AG04450 (cell line): ENCODE measurements at places on chromosomes 4 and X.

GRCh38 chr4:144178414-144178813, 37.9 kb upstream of the GYPA start:
- no peak for DNase-seq

DNA sequence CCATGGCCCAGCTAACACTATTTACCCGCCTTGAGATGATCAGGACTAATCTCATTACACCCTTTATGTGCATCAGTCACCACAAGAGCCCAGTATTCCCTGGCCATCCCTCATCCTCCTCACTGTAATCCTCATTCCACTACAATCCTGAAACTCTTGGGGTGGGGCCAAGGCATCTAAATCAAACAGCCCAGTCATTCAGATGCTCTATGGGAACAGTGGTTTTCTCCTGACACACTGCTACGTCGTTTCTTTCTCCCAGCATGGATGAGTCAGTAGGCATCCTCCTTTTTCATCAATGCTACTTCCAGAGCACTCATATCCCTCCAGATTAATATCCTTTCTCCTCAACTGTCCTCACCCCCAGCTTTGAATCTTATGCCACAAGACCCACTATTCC, 5.6 kb downstream of the SDAD1 start:
- DNase-seq = peak; percentile 72

DNA sequence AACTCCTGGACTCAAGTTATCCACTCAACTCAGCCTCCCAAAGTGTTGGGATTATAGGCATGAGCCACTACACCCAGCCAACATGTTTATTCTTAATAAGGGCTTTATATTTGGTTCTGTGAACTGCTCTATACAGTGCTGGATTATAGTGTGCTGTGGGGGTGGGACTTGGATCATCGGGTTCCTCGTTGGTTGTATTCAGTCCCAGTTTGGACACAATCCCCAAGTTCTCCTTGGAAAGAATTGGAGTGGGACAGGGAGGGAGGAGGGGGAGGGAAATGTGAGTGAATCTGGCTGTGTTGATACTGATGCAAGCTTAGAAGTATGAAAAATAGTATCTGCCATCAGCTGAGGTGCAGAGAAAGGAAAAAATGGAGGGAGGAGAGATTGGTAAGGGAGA, 121.3 kb downstream of the KIT start:
- no peak for DNase-seq

GRCh38 chr4:74527049-74527448, 82.1 kb downstream of the AREG start:
- no peak for DNase-seq

DNA sequence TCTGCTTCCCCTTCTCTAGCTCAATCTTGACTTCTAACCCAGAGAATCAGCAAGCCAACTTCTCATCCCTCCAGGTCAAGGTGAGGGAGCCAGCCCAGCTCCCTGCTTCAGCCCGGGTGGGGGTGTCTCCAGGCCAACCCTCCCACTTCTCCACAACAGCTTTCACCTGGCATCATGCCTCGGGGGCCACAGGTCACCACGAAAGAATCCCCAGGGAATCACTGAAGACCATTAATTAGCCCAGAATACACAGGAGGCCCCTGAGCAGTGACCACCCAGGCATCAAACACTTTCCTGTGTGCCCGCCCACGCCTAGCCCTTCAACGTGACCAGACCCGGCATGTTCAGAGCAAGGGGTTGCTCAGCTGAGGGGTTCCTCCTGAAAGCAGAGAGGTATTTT, 646.7 kb downstream of the BCOR start:
- DNase-seq = no peak

DNA sequence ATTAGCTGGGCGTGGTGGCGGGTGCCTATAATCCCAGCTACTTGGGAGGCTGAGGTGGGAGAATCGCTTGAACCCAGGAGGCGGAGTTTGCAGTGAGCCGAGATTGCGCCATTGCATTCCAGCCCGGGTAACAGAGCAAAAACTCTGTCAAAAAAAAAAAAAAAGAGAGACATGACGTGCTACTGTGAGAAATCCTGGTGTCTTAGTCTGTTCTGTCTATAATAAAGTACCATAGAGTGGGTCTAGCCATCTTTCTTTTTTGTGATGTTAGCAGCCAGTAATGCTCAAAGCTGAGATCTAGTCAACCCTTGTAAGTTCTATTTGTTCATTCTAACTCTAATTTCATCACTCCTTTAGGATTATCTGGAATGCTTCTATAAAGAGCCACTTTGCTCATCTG, 38.9 kb downstream of the CLDN34 start:
- no peak for DNase-seq

DNA sequence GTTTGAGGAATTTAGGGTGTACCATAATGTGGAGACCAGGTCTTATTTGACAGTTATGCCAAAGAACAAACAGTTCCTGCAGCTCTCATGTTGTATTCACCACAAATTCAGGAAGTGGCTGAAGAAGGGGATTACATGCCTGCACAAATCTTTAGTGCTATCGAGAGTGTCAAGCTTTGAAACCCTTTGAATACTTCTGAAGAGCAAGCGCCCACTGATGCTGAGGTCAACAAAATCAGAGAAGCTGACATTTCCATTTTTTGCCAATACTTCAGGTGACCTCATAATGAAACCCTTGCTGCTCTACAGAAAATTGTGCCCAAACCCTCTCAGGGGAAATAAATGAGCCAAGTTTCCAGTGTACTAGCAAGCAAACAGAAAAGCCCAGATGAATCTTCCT, 28.4 kb downstream of the PAK3 start:
- DNase-seq = no peak

- no peak for DNase-seq
Observed at GRCh38 chr4:154189346-154189745, 302.3 kb downstream of the DCHS2 start.
